ENCODE measurements at places on chromosomes 16 and 17. TPM values are rescaled to one million over a fixed set of nuclear protein-coding genes. Genes with fewer than 3 reads are reported as not detected.
A peak's percentile ranks its signal among the peaks of the same experiment; 100 is the strongest.

DNA sequence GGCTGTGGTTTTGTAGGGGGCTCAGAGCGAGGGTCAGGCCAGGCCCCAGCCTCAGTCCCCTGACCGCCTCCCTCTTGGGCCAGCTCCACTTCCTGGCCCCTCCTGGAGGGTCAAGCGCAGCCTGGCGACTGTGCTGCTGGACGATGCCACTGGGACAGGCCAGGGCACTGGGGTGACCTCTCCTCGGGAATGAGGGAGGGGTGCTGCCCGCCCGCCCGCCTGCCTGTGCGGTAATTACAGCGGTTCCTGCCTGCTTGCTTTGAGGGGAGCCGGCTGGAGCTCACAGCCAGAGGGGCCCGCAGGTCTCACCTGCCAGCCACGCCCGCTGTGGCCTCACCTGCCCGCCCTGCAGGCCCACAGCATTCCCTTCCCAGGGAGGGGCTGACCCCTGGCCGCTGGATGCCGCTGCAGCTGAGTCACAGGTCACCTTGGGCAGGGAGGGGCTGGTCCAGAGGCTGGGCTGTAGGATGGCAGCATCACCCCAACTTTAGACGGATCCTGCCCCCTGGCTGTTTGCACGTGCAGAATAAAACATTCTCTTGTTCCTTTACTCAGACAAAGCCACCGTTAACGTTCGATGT, 76.7 kb upstream of the CBX4 start:
- DNase-seq, result peak; percentile 40

GRCh38 chr16:89448656-89449055, 41.7 kb downstream of the ANKRD11 start:
- DNase-seq, result no peak

GRCh38 chr16:12410837-12411490, 392.7 kb downstream of the CPPED1 start:
- no peak for DNase-seq

- no peak for DNase-seq
Measured at GRCh38 chr17:81301195-81302144, 6.4 kb upstream of the SLC38A10 start.

DNA sequence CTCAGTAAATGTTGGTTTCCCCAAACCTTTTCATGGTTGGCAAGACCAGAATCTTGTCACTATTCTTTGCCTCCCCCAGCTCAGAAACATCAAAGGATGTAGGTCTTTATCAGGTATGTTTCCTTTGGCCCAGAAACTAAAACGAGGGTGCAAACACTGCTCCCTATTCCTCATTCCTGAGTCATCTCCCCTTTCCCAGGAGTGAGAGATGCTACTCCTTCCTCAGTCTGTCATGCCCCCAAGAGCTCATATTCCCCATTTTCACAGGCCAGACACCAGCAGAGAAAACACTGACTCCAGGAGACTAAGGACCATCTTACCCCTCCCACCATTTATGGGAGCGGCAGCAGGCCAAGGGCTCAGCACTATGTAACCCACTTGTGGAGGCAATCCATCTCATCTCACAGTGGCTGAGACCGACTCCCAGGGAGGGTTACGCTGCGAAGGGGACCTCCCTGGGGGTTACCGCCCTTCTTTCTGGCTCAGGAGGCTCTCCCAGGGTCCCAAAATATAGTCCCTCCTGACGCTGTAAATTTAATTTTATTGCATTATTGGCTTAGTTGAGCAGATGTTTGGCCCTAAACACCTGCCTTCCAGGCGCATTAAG, 1.5 kb downstream of the GEMIN4 start:
- no peak for DNase-seq

DNA sequence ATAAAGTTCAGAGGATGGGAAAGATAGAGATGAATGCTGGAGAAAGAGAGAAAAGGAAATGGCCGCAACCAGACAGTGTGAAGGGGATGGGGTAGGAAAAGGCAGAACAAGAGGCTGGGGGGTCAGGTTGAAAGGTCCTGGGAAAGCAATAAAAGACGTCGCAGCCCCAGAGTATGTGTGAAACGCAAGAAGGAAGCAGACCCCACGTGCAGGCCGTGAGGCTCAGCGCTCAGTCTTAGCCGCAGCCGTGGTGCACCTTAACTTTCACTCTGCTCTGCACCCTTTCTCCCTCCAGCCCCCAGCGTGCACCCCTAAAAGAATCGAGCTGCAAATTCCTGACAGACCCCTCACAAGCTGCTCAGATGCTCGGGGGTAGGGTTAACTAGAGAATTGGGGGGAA, 1.9 kb downstream of the DNAH17 start:
- DNase-seq, result no peak

GRCh38 chr16:7408700-7409365, 76.2 kb downstream of the RBFOX1 start:
- no peak for DNase-seq

DNA sequence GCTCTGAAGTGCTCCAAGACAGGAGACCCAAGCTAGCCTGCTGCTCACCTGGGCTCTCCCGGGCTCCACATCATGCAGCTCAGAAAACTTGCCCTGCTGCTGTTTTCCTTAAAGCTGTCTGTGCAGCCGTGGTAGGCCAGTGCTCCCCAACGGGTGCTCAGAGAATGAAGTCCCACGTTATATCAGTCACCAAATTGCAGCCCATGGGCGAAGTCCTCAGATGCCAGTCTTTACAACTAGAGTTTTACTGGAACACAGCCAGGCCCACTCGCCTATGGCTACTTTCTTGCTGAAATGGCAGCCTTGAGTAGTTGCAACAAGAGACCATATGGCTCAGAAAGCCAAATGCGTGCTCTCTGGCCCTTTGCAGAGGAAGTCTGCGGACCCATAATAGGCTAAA, 6.3 kb downstream of the CREBBP start:
- DNase-seq, result no peak

- DNase-seq, result no peak
Measured at GRCh38 chr16:72838951-72839350, 209.0 kb downstream of the ZFHX3 start.

GRCh38 chr17:2400474-2400866, 390 bp downstream of the MNT start:
- peak; percentile 61 for DNase-seq

GRCh38 chr17:35978346-35978745, 3.0 kb downstream of the CCL16 start:
- no peak for DNase-seq

DNA sequence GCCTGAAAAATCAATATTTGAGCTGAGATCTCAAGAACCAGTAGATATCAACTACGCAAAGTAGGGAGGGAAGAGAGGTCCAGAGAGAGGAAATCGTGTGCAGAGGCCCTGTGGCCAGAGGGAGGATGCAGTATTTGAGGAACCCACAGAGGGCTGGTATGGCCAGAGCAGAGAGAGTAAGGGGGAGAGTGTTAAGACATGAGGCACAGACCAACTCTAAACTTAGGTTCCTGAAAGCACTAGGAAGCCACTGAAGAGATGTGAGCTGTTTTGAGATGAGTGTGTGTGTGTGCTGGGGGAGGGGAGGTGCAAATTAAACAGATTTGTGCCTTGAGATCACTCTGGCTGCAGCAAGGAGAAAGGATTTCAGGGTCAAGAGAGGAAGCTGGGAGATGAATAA, 10.9 kb downstream of the SLC13A2 start:
- no peak for DNase-seq

GRCh38 chr16:51982715-51983680, 563.9 kb downstream of the TOX3 start:
- DNase-seq, result peak; percentile 75

- peak; percentile 52 for DNase-seq
Measured at GRCh38 chr17:65115839-65116238, 21.3 kb upstream of the RGS9 start.

- DNase-seq, result peak; percentile 80
Measured at GRCh38 chr17:63881935-63882601, at the start of gene GH2. TSS of gene GH2 (minus strand) at chr17:63881944. CDS start at chr17:63881801, 143 bp downstream.

GRCh38 chr16:49528060-49528865, 154.7 kb downstream of the C16orf78 start:
- no peak for DNase-seq

The KRTAP4-4 gene
- not detected for total RNA-seq

The SULT1A4 gene
- total RNA-seq, result 0.80 TPM

The KRT39 gene
- total RNA-seq, result not detected

The GCGR gene
- not detected for total RNA-seq

The PROCA1 gene
- not detected for total RNA-seq

The TEDC2 gene
- 12.1 TPM for total RNA-seq

The VAT1L gene
- not detected for total RNA-seq

The SOCS3 gene
- 166 TPM for total RNA-seq

The TMEM98 gene
- total RNA-seq, result 98.0 TPM

Data from SK-MEL-5 (cell line).